ENCODE measurements at places on chromosomes 1 and 21. TPM values are rescaled to one million over a fixed set of nuclear protein-coding genes. Genes with fewer than 3 reads are reported as not detected.

DNA sequence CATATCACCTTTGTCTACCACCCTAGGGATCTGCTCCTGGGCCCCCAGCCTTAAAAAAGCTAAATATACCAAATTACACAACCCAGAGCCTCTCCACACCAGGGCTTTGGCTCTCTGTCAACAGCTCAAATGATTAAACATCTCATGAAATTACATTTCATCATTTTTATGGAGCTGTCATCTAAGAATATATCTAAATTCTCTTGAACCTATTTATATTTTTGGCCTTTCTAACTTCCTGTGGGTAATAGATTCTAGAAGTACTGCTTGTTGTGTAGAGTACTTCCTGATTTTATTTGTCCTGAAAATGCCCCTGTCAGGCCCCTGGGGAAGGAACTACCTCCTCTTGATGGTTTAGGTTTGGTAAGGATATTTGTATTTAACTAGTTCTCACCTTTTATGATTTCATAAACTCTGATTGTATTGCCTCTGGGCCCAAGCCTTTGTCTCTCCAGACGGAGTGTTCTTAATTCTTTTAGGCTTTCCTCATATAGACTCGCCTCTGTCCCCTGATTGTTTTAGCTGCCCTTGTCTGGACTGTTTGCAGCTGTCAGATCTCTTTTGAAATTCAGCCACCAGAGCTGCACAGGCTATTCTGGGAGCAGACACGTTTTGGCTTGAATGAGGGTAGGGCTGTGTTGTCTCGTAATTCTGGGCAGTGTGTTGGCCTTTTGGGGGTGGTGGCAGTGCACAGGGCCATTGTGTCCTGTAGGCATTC lies 16.6 kb downstream of the MYOG start:
- no peak for DNase-seq

- DNase-seq: no peak
These were observed 5.2 kb downstream of the FOXD3 start for GRCh38 chr1:63327417-63328054.

- no peak for DNase-seq
These were observed 14.7 kb upstream of the NBPF11 start for GRCh38 chr1:148166558-148167492.

DNA sequence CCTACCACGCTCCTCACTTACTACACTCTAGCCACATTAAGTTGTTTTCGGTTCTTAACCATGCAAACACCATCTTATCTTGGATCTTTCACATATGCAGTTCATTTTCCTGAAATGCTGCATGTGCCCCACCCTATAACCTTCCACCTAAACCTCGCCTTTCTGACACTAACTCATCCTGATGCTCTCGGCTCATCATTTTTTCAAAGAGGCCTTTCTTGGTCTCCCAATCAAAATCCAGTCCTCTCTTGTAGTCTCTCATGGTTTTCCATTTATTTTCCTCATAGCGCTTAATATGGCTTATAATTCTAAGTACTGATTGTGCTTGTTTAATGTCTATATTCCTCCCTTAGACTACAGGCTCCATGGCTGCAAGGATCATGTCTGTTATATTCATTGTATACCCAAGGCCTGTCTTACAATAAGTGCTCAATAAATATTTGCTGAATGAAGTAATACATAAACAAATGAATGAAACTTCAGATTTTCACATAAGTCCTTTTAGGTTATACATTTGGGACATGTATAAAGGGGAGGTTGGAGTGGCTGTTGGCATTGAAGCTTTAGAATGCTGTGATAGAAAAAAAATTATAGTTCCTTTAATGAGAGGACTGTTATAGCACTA lies 79.2 kb upstream of the CDC42BPA start:
- no peak for DNase-seq

GRCh38 chr1:86505564-86505902 lies 36.8 kb downstream of the CLCA1 start:
- DNase-seq: no peak

GRCh38 chr1:103790172-103790571 lies 40.5 kb downstream of the AMY1C start:
- DNase-seq: no peak

GRCh38 chr1:228321435-228321834 lies 85.2 kb downstream of the TRIM11 start:
- no peak for DNase-seq

DNA sequence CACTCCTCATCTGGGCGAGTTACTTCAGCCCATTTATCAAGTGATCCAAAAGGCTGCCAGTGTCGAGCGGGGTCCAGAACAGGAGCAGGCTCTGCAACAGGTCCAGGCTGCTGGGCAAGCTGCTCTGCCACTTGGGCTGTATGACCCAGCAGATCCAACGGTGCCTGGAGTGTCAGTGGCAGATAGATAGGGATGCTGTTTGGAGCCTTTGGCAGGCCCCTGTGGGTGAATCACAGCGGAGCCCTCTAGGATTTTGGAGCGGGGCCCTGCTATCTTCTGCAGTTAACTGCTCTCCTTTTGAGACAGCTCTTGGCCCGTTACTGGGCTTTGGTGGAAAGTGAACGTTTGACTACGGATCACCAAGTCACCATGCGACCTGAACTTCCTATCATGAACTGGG lies 7.5 kb downstream of the MMEL1 start:
- DNase-seq: peak; percentile 37

DNA sequence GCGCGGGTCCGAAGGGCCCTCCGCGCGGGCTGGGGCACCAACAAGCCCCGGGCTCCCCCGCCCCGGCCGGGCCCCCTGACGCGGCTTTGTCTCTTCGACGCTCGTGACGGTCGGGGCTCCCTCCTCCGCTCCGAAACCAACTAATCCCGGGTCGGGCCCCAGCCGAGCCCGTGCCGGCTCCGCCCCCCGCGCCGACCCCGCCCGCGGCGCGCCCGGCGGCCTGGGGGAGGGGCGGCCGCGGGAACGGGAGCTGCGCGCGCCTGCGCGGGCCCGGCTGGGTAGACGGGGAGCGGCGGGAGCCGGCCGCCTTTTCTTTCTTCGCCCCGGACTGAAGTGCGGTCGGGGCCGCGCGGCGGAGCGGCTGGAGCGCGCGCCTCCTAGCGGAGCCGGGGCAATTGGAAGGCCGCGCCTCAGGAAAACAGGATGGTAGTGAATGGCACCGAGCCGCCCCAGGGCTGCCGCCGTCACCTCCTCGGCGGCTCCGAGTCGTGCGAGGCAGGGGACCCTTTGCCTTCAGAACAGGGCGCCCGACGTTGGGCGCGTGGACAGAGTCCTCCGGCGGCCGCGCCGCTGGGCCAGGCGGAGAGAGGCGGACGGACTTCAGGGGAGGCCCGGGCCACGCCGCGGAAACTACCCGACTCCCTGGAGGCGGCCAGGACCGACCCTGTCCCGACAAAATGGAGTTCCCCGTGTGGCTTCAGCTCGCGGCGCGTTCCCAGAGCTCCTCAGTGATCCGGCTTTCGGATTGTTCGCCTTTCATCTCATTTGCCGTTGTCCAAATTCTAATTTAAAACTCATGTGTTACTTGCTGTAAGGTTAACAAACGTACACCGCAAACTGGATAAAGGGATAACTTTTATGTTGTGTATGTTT lies at the start of gene TP53BP2:
Gene TP53BP2, minus strand, starts transcription at position 138 of the 873 bp plus-strand sequence. CDS start 267 bp downstream, outside the sequence.
- peak; percentile 87 for DNase-seq

- DNase-seq: no peak
These were observed at the start of gene PCP4 for GRCh38 chr21:39867198-39867650. Gene PCP4, plus strand, starts transcription at chr21:39867438. Its CDS starts 64 bp downstream, at chr21:39867502.

GRCh38 chr1:61645476-61645875 lies 79.5 kb downstream of the TM2D1 start:
- DNase-seq: no peak

GRCh38 chr1:77230051-77230450 lies 10.8 kb upstream of the PIGK start:
- no peak for DNase-seq

DNA sequence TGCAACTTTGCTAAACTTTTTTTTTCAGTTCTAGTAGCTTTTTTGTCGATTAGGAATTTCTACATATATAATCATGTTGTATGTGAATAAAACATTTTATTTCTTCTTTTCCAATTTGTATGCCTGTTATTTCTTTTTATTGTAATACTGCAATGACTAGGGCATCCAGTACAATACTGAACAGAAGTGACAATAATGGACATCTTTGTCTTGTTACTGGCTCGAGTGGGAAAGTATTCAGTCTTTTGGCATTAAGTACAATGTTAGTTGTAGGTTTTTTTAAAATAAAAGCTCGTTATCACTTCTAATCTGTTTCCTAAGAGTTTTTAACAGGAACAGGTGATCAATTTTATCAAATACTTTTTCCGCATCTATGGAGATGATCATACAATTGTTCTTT lies 9.8 kb downstream of the STPG1 start:
- no peak for DNase-seq

GRCh38 chr1:203281033-203281432 lies 24.3 kb upstream of the BTG2 start:
- no peak for DNase-seq

DNA sequence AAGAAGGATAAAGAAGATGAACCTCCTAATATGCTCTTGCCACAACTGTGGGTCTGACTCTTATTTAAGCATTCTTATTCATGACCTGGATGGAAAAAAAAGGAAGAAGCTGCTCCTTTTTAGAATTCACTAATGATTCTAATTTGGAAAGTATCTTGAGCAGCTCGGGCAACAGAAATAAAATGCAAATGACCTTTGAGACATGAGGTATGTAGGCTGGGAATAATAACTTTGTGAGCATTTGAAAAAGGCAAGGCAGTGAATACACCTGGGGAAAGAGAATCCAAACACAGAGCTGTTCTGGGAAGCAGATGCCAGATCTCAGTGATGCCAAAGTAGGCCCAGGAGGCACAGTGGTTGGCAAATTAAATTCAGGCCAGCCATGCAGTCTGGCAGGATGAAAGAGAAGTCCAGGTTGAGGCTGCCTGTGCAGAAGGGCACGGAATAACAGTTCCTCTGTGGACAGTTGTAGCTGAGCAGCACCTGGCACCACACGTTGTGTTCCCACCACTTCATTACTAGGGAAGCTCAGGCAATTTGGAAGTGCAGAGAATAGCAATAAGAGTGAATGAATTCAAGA lies 320.8 kb upstream of the ST6GALNAC5 start:
- DNase-seq: no peak

DNA sequence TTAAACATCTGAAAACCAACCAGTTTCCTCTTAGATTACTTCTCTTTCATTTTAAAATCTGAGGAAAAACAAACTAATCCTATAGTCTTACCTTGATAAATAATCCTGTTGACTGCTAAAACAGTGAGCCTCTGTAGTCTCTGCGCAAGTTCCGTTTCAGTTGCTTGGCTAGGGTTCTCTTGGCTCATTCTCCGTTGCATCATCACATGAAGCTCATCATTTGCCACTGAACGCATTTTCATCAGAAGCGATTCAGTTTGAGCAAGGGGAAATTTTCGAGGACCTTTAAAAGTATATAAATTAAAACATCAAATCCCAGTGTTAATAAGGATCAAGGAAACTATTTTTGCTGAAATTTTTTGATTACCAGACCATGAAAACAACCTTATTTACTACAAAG lies 96.7 kb upstream of the GNG4 start:
- DNase-seq: no peak

- DNase-seq: no peak
These were observed 13.4 kb upstream of the OLFML3 start for GRCh38 chr1:113965703-113966412.

DNA sequence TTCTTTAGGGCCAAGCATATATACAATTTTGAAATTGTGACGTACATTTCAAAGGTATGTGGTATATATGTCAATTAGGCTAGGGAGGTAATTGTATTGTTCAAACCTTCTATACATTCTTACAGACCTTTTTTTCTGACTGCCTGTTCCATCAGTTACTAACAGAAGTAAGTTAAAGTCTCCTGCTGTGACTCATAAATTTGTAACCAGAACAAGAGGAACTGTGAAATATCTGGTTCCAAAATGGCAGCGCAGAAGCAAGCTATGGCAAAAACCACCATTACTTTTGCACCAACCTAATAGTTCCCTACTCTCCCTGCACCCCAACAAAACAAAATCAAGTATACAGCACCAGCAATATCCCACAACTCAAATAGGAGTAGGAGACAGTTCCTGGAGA lies 93.6 kb downstream of the ENAH start:
- no peak for DNase-seq

GRCh38 chr1:153466908-153467307 lies 6.5 kb upstream of the S100A7 start:
- no peak for DNase-seq

DNA sequence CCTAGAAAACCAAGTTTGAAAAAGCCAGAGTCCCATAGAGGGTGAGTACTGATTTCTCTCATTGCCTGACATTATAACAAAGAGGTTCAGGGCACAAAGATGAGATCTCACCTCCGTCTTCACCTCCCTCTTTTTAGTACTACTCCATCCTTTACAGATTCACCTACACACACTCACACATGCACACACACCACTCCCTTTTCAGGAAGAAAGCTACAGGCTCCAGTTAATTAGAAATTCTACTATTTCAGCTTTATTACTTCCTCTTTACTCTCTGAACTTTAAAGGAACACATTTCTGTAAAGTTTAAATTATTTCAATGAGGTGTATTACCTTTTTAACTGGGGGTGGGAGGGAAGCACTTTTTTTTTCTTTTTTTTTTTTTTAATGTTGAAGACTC lies 59.6 kb upstream of the PRDX6 start:
- DNase-seq: no peak

DNA sequence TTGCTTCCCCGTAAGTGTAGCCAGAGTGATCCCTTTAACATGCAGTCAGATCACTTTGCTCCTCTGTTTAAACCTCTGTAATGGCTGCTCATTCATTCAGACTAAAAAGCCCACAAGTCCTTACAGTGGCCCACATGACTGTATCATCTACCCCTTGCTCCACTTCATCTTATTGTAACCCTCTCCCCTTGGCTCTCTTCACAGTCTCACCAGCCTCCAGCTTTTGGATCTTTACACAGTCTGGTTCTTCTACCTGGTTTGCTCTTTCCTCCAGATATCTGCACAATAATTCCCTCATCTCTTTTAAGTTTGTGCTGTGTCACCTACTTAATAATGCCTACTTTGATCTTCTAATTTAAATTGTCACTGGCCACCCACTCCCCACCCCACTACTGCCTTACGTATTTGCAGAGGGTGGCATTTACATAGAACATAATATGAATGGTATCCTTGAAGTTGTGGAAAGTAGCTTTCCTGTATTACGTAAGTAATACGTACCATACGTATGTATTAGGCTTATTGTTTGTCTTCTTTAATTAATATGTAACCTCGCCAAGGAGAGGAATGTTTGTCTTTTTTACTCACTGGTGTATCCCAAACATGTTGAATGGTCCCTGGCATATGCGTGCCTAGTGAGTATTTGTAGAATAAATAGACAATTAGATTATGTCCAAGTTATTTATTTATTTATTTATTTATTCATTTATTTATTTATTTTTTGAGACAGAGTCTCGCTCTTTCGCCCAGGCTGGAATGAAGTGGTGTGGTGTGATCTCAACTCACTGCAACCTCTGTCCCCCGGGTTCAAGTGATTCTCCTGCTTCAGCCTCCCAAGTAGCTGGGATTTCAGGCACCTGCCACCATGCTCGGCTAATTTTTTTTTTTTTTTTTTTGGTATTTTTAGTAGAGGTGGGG lies 48.6 kb downstream of the TSNAX start:
- DNase-seq: no peak

GRCh38 chr21:20971296-20971921 lies 26.8 kb upstream of the NCAM2 start:
- DNase-seq: no peak

Gene ANKRD34A
- not detected for total RNA-seq

Gene KIF14
- 0.72 TPM for total RNA-seq

Gene NTNG1
- 4.2 TPM for total RNA-seq

Gene SLC16A1
- total RNA-seq: 23.8 TPM

Gene ACTL8
- not detected for total RNA-seq

Gene RABGAP1L
- total RNA-seq: 67.2 TPM

Gene NBPF6
- total RNA-seq: not detected

Gene COL9A2
- total RNA-seq: 5.4 TPM

Gene C1QTNF12
- 7.6 TPM for total RNA-seq

Gene ODF2L
- total RNA-seq: 18.0 TPM

Gene THEM5
- total RNA-seq: 89.7 TPM

Measured in suprapubic skin (tissue), 4 donors.